ENCODE measurements at places on chromosomes 11 and 22.
A peak's percentile ranks its signal among the peaks of the same experiment; 100 is the strongest.

GRCh38 chr22:30265131-30265720 is 1.4 kb downstream of the OSM start:
- no peak for DNase-seq

- no peak for DNase-seq
Measured at GRCh38 chr11:95487391-95487790, 256.4 kb upstream of the SESN3 start.

- DNase-seq: no peak
Measured at GRCh38 chr11:65488273-65489034, 10.4 kb upstream of the MALAT1 start.

DNA sequence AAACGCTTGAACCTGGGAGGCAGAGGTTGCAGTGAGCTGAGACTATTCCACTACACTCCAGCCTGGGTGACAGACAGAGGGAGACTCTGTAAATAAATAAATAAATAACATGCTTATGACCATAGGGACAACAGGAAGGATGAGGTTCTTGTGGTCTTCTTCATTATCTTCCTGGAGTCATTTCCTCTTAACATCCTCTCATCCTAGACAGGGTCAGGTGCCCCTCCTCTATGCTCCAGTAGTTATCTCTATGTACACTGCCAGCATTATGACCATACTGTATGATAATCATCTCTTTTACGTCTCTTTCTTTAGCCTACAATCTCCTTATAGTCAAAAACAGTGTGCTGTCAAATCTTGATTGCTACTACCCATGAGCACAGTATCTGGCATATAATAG is 17.7 kb downstream of the RAB30 start:
- no peak for DNase-seq

GRCh38 chr11:20059587-20060021 is 100.7 kb downstream of the DBX1 start:
- DNase-seq: no peak

- DNase-seq: no peak
Measured at GRCh38 chr11:131206671-131207070, 163.7 kb upstream of the NTM start.

- no peak for DNase-seq
Measured at GRCh38 chr11:105790840-105791239, 181.0 kb downstream of the GRIA4 start.

DNA sequence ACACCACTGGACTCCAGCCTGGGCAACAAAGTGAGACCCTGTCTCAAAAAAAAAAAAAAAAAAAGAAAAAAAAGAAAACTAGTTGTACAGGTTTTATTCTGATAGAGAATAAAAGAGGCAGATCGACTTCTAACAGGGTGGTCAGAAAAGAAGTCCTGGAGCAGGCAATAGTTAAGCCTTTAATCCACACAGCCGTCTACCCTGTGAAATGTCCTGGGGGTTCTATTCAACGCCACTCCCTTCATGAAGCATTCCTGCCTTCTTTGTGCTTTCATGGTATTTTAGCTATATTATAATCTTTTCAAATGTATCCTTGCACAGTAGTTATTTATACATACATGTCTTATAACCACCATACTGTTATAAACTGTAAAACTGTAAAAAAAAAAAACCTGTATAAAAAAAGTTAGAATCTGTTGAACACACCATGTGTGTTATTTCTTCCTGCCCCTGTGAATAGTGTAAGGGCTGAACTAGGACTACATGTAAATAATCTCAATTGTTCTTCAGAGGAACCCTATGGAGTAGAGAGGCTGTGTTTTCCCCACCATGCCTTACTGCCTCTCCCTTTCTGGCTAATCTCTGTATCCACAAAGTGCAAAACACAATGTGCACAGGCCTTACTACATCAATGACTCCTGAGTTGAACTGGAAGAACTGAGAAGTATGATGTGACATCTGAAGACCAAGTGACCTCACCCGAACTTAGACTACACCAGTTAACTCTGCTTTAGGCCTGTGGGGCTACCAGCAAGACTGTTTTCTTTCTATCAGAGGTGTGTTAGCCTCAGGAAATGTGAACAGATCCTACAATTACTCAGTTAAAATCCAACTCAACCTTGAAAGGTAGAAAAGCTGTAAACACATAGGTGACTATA is 25.3 kb downstream of the PRCP start:
- no peak for DNase-seq

DNA sequence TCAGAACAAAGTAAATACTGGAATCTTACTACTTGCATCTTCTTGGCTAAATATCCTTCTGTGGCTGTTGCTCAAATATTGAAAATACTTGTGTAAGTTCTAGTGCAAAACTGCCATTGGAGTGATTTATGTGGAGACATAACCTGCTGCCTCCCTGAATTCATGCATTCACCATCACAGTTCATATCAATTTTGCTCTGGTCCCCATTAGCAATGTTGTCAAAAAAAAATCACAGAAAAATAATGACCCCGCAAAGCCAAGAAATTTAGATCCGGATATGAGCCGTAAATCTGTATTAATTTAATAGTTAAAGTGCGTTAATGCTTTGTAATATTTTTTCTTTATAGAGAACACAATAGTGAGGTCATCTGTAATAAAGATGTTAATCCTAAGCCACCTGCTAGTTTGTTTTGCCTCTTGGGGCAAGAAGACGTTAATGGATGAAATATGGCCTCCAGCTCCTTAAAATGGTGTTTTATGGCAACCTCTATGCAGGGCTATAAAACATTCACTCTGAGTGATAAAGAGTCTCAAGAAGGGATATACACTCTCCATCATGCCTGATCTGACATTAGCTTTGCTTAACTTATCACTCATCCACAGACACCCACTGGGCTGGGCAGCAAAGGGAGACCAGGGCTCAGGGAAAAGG is 255.9 kb downstream of the INSC start:
- no peak for DNase-seq

GRCh38 chr11:66467034-66467659 is 442 bp downstream of the PELI3 start:
- peak; percentile 76 for DNase-seq

DNA sequence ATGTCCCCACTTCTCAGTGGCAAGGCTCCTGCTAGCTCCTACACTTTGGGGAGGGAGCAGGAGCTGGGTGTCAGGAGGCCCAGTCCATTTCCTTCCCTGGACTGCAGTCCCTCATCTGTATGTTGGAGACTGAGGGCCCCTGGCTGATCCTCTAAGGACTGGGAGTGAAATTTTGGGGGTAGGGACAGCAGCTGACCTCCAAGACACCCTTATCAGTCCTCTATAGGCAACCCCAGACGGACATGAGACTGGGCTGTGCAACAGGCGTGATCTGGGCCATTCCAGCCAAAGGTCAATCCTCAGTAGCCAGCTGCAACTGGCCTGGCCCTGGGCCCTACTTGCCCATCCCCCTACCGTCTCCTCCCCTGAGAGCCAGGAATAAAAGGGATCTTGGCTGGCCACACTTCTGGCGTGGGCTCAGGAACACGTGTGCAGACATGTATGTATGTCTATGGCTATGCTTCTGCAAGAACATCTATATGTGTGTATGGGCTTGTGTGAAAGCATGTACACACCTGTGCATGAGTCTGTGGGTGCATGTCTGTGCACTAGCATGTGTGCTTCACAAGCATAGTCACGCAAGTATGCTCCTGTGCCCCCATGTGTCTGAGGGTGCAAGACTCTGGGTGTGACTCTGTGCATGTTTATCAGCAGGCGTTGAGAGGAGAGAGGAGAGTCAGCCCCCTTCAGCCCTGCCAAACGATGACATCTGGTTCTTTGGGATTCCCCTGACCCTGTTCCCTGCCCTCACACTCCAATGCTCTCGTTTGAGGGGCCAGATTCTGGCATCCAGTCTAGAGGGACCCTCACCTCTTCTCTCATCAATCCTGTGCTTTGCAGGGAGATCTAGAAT is 24.6 kb upstream of the DGAT2 start:
- no peak for DNase-seq

DNA sequence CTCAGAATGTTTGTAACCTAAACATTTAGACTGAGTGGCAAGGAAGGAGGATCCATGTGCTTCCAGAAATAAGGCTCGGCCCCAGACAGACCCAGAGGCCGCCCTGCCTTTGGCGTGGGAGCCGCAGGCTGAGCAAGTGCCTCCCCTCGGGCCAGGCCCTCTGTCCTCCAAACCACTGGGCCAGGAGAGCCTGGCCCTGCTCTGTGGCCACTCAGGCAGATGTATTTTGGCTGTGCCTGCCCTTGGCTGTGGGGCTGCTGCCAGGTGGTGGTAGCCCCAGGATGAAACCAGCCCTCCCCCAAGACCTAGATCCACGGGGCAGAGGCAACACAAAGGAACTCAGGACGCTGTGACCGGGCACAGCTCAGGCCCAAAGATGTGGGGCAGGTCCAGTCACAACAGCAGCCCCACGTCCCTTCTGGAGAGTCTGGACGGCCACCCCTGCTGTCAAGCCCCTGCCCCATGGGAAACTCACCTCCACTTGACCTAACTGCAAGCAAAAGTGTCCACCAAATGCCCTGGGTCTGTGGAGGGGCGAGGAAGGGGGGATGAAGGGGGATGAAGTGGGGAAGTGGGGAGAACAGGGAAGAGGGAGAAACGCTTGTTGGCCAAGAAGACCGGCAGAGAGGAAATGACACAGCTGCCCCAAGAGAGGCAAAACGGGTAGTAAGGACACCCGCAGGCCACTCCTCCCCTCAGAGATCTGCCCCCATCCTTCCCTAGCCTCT is 24.0 kb downstream of the PISD start:
- DNase-seq: no peak

DNA sequence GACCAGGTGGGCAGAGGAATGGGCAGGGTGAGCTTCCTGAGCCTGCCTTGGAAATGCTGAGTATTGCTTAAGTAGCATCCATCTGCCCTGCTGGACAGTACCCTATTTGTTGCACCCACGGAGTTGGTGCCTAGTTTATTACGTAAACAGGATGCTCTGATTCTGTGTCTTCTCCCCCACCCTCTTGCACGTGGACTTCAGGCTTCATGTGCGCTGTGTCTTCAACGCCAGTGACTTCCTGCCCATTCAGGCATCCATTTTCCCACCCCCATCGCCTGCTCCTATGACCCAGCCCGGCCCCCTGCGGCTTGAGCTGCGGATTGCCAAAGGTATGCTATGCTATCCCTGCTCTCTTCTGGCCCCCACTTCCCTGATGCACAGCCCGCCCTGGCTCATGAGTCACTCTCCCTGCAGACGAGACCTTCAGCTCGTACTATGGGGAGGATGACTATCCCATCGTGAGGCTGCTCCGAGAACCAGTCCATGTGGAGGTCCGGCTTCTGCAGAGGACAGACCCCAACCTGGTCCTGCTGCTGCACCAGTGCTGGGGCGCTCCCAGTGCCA is 5.7 kb downstream of the ZP1 start:
- no peak for DNase-seq

- no peak for DNase-seq
Measured at GRCh38 chr11:45396394-45396793, 110.3 kb upstream of the SYT13 start.

DNA sequence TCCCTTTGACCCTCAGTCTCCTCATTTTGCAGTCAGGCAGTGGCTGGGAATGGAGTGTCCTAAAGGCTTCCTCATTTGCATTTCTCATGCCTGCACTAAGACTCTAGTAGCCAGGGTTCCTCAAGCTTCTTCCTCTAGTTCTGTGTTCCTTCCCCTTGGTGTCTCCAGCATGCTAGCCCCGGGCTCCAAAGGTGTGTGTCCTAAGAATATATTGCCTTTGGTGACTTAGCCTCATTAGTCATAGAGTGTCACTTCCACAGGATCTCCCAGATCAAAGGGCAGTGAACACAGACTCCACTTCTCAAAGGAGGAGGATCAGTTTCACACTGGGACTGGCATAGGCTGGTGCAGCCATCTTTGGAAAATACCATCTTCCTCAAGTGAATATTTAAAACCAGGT is 21.4 kb upstream of the ACER3 start:
- DNase-seq: no peak

- DNase-seq: no peak
Measured at GRCh38 chr22:29517215-29517908, 36.2 kb downstream of the THOC5 start.

DNA sequence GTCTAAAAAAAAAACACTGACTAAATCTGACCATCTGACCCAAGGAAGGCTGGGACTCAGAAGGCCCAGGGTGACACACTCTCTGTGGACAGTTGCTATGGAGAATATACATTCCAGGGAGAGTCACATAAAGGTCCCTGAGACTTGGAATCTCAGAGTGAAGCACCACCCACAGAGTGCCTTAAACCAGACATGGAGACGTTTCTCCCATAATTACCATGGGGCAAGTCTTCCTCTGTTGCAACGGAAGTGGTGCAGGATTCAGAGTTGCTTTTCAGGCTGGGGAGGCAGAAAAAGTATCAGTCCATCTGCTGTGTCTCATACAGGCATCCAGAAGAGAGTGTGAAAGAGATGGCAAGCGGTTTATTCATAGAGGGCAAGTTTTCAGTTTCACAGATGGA is 58.7 kb upstream of the SLN start:
- DNase-seq: no peak

DNA sequence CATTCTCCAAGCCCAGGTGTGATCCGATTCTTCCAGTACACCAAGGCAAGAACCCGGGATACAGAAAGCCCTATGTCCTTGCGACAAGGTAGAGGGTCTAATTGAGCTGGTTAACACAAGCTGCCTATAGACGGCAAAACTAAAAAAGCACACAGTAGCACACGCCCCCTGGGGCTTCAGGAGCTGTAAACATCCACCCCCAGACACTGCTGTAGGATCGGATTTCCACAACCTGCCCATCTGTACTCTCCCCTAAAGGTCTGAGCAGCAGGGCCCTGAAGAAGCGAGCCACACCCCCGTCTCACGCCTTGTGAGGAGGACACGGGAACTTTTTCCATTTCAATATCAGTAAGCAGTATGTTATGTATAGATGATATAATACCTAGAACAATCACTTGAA is 624.7 kb downstream of the BUD13 start:
- no peak for DNase-seq

- DNase-seq: peak; percentile 78
Measured at GRCh38 chr11:61065955-61066638, 36.2 kb upstream of the CD5 start.

DNA sequence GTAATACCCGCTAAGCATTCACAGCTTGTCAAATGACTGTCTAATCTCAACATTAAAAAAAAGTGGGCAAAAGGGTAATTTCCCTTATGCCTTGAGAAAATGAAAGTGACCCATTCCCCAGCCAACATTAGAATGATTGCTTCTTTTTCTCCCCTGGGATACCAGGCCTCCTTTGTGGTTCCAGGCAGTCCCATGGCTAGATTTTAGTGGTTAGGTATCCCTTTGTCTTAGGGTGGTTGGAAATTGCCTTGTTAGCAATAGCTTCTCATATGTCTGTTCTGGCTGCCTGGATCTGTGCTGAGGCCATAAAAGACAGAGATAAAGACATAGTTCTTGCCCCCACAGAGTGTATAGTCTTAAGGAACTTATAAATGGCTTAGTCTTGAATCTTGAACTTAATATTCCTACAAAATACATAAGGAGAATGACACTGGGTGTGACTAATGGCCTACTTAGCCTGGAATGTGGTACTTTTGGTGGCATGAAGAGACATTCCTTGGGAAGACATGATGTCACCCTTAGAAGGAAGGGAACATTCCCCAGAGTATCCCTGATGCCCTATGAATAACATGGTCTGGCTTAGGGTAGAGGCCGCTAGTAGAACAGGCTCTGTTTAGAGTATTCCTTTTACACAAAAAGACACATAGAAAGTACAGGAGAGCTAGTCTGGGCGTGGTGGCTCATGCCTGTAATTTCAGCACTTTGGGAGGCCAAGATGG is 90.3 kb downstream of the ZBTB16 start:
- no peak for DNase-seq

Data from activated CD8-positive, alpha-beta memory T cell treated with anti-CD3 and anti-CD28 coated beads, Interleukin-2, amount 50 U/mL, for 48 hours (primary cell).